ENCODE measurements at places on chromosomes 16 and 17.

GRCh38 chr17:34130544-34130943, 124.5 kb upstream of the CCL2 start:
- no peak for DNase-seq

DNA sequence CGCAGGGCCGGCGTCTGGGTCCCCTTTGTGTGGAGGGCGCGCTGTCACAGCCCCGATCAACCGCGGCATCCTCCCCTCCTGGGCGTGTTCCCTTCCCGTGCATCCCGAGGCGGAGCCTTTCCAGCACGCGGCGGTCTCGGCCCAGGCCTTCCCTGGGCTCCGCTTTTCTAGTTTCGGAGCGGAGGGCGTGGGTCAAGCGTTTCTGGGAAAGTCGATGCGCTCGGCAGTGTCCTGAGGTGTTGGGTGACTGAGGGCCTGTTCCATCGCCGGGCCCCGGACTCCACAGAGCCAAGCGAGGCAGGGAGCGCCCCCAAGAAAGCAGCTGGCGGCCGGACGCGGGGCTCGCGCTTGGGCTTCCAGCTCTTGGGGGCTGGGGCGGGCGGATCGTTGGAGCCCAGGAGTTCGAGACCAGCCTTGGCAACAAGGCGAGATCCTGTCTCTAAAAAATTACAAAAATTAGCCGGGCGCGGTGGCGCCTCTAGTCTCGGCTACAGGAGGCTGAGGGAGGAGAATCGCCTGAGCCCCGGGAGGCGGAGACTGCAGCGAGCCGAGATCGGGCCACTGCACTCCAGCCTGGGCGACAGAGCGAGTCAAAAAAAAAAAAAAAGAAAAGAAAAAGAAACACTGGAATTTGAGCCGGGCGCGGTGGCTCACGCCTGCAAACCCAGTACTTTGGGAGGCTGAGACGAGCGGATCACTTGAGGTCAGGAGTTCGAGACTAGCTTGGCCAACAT, 806 bp downstream of the IFT140 start:
- peak; percentile 16 for DNase-seq

DNA sequence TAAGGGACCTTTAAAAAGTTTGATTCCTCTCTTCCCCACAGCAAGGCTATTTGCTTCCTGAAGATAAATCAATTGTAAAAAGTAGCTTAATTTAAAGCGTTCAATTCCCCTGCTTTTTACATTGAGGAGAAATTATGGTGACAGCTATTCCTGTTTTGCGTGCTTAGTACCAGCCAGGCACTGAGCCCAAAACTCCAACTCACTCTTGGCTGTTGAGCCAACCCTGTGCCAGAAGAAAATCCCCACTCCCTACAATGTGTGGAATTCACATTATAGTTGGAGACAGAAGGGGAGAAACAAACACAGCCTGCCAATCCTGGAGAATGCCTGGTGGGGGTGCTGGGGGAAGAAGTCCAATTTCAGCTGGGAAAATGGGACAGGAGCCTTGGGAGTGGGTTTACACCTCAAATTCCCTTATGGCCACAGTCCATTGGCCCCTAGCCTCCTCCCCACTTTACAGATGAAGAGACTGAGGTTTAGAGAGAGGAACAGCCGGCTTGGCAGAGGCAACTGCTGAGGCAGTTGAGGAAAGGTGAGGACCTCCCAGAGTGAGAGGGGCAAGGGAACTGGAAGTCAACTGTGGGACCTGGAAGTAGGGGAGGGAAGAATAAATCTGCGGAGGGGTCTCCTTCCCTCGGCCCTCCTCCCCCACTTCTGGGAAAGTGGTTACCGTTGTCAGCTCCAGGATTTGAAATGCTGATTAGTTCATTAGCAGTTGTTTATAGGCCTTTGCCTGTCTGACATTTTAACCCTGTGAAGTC, 26.1 kb downstream of the CDH1 start:
- DNase-seq = no peak

- DNase-seq = no peak
Measured at GRCh38 chr17:12507026-12507595, 158.6 kb upstream of the MYOCD start.

DNA sequence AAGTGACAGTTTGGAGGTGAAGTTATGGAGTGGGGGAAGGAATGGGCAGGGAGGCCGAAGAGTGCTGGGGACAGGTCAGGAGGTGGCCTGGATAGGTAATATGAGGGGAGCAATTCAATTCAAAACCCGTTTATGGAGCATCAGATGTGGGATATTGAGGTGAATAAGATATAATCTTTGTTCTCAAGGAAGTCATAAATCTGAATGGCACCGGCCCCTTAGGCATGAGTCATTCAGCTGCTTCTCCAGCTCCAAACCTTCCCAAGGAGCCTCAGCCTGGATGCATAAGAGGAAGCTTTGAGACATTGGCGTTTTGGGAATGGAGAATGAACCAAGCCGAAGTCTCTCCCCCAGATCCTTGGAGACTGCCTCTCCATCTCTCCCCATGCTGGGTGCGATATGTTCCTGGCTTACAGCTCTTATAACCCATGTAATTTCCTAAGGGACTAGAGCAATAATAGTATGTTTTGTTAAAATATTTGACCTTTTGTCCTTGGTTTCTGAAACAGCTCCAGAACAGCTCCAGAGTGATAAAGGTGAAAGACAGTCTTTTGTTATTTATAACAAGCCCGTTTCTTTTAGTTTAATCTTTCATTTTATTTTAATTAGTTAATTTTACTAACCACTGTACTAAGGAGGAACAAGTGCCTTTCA, 1.7 kb downstream of the TUBG2 start:
- DNase-seq = peak; percentile 81

DNA sequence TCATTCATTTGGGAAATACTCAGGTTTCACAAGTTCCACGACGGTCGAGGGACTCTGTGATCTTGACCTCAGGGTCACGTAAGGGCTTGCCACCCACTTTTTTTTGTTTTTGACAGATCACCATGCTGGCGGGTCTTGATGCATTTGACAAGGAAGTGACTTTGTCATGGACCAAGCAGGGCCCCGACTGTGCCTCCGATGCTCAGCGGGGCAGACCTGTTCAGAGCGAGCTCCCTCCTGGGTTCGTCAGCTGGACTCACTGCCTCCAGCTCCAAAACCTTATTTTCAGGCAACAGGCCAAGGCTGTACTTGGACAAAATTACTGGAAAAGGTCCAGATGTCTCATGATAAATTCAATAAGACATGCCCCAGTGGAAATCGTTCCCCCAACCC, 9.0 kb upstream of the CLEC18A start:
- no peak for DNase-seq

- peak; percentile 85 for DNase-seq
Measured at GRCh38 chr16:53465606-53466280, 31.5 kb downstream of the RBL2 start.

GRCh38 chr17:58521680-58522079, 7.2 kb upstream of the MTMR4 start:
- no peak for DNase-seq

GRCh38 chr17:27319541-27320221, 25.8 kb downstream of the WSB1 start:
- DNase-seq = peak; percentile 31

- DNase-seq = no peak
Measured at GRCh38 chr16:24188021-24188542, 68.1 kb upstream of the CACNG3 start.

GRCh38 chr16:70689970-70690891, 4.4 kb upstream of the MTSS2 start:
- no peak for DNase-seq

GRCh38 chr16:89034971-89035668, 58.1 kb upstream of the CBFA2T3 start:
- no peak for DNase-seq

GRCh38 chr17:57357830-57358430, 101.6 kb downstream of the MSI2 start:
- no peak for DNase-seq

DNA sequence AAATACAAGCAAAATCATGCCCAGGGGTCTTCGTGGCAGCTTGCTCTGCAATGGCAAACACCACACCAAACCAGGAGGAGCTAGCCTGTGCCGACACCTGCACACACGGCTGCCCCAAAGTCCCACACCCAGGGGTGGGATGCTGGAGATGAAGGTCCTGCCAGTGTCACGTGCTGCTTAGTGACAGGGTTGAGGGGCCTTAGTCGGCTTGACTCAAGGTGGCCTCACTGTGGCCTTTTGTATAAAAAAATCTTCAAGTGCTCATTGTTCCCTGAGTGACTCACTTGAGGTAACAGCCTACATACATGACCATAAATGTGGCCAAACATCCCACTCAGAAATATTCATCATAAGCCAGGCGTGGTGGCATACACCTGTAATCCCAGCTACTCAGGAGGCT, 7.3 kb downstream of the TRIM65 start:
- no peak for DNase-seq

DNA sequence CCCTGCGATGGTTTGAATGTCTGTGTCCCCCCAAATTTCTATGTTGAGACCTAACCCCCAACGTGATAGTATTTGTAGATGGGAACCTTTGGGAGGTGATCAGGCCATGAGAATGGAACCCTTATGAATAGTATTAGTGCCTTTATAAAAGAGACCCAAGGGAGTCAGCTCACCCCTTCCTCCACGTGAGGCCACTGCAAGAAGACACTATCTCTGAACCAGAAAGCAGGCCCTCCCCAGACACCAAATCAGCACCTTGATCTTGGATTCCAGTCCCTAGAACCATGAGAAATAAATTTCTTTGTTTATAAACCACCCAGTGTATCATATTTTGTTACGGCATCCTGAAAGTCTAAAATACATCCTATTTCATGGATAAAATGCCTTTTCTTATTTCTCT, 64.4 kb upstream of the LRRC37A3 start:
- DNase-seq = no peak

GRCh38 chr17:40355804-40356758, 8.5 kb downstream of the GJD3 start:
- no peak for DNase-seq

- DNase-seq = no peak
Measured at GRCh38 chr16:75573955-75574354, 7.8 kb downstream of the GABARAPL2 start.

GRCh38 chr17:45368651-45369050, 51.8 kb upstream of the MAP3K14 start:
- no peak for DNase-seq

GRCh38 chr16:72203401-72203800, 31.4 kb upstream of the PMFBP1 start:
- peak; percentile 55 for DNase-seq

- peak; percentile 30 for DNase-seq
Measured at GRCh38 chr17:82388223-82388921, 16.8 kb downstream of the UTS2R start.
